ENCODE measurements at places on chromosomes 5 and 9.
A peak's percentile ranks its signal among the peaks of the same experiment; 100 is the strongest.

- DNase-seq: peak; percentile 39
Observed at GRCh38 chr5:123671042-123671441, 159.1 kb downstream of the CSNK1G3 start.

DNA sequence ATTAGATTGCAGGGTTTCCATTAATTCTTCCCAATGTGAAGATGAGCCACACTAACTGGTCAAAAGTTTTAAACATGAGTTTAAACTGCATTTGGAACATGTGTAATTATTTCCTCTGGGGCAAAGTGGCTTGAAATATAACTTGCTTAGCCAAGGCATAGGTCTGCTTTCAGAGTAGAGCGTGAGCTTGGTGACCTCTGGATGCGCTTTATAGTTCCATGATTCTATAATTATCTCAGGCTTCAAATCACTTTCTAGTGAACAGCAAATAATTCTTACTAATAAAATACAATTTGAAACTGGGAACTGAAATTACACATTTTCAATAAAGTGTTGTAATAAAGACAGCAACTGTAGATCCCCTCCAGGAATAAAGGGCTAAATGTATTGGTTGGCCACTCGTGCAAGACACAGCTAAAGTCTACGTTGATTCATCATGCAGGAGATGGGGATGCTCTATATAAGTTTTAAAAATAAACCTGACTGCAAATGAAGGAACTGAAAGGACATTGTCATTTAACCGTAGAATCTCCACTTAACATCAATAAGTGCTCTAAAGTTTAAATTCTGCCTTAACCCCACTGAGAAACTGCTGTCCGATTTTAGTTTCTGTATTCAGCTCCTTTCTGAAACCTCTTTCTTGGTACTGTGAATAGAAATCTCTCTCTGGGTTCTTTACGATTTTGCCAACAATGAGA is 460.0 kb downstream of the PSAT1 start:
- peak; percentile 2 for DNase-seq

DNA sequence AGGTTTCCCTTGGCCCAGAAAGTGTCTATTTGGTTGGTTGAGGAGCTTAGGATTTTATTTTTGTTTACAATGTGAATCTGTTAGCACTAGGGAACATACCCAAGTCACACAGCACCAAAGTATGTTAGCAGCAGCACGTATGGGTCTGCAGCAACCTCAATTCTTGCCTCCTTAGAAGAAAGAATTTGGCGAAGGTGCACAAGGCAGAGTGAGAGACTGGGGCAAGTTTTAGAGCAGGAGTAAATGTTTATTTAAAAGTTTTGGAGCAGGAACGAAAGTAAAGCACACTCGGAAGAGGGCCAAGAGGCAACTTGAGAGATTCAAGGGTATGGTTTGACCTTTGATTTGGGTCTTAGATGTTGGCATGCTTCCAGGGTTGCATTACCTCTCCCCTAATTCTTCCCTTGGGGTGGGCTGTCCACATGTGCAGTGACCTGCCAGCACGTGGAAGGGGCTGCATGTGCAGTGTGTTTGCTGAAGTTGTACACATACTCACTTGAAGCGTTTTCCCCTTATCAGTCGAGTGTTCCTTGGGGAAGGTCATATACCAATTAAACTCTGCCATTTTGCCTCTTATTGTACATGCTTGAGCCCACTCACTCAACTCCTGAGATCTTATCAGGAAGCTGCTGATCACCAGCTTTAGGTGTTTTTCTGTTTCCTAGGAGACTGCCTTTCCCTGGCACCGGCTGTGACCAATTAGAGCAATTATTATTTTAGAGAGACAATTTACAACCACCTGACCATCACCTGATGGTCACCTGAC is 64.9 kb upstream of the SHC3 start:
- no peak for DNase-seq

- no peak for DNase-seq
Observed at GRCh38 chr5:56631719-56632118, 183.6 kb upstream of the MAP3K1 start.

GRCh38 chr9:129909851-129910250 is 74.6 kb downstream of the USP20 start:
- DNase-seq: no peak

DNA sequence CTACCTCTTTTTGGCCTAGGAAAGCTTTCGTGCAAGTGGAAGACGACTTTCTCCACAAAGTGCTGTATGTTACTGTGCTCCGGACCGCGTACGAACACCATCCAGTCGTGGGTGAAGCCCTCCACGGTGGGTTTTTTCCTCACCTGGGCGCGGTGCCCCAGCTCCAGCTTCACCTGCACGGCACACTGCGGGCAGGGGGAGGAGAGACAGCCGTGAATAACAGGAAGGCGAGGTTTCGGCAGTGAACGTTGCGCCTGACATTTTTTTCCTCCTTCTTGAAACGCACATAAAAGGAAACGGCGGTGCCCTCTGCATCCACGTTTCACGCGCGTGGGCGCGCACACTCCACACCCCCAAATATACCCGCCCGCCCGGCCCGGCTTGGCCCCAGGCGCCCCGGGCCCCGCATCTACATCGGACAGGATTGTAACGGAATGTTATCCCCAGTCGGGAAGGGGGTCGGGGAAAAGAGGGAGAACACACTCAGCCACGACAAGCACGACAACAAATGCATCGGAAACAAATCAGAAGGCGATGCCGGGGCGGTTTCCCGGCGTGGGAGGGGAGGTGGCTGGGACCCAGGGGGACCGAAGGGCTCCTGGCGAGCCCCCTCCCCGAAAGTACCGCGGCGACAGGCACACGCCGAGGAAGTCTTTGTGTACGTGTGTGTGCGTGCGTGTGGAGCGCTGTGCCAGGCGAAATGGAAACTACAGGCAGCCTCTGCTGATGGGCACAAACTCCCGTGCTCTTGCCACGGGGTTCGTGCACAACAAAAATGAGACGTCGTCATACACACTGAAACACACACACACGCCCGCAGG is 1.4 kb downstream of the MLLT3 start:
- peak; percentile 33 for DNase-seq

All from inflammatory macrophage treated with lipopolysaccharide for 4 hours (primary cell).